ENCODE measurements at places on chromosomes 12 and 14.

- DNase-seq, result no peak
Measured at GRCh38 chr14:54579621-54580020, 12.7 kb downstream of the SAMD4A start.

DNA sequence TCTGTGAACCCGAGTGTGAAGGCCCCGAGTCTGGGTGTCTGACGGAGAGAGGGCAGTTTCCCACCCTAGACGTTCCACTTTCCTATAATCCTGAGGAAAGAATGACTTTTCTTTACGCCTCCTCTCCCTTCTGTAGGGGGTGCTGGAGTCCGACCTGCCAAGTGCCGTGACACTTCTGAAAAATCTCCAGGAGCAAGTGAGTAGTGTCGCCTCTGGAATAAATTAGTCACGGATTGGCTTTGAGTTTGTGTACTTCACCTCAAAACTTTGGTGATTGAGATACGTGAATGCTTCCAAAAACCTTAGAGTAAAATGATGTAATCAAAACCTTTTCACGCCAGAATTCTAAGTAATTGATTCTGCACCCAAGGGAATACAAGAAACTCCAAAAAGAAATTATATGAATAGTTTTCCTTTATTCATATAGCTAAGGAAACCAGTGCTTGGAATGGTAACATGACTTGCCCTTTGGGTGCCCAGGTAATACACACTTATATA is 452 bp downstream of the NGDN start:
- DNase-seq, result no peak

DNA sequence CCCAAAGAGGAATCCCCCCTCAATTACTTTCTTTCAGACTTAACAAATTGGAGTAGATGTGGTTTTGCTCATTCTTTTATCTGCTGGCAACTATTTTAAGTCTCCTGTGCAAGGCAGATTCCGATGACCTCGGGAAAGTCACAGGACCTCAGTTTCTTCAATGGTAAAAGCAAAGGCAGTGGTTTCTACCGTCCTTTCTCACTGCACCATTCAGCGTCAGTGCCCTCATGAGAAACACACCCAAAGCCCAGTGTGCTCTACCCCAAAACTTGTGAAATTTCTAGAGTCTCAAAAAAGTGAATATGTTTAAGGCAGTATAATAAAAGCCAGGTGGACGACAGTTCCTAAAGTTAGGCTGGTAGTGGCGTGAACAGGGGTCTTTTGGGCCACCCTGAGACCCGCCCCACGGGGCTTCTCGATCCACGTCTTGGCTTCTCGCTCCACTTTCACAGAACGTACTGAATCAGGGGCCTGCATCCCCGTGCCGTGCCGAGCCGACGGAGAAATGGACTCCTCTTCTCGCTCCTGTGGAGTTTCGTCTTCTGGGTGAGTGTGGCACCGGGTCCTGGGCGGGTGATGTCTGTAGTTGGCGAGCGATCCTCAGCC is 1.3 kb upstream of the ARHGAP5 start:
- peak; percentile 58 for DNase-seq

- no peak for DNase-seq
Measured at GRCh38 chr14:39267608-39268005, 33.9 kb downstream of the MIA2 start.

DNA sequence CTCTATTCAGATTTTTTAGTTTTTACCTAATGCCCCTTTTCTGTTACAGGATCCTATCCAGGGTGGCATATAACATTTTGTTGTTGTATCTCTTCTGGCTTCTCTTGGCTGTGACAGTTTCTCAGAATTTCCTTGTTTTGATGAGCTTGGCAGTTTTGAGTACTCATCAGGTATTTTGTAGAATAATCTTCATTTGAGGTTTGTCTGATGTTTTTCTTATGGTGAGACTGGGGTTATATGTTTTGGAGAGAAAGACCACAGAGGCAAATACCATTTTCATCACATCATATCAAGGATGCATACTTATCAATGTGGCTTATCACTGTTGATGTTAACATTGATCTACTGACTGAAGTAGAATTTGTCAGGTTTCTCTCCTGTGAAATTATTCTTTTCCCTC is 14.0 kb upstream of the LYZ start:
- DNase-seq, result no peak

- no peak for DNase-seq
Measured at GRCh38 chr12:64600164-64600561, 10.1 kb upstream of the RASSF3 start.

DNA sequence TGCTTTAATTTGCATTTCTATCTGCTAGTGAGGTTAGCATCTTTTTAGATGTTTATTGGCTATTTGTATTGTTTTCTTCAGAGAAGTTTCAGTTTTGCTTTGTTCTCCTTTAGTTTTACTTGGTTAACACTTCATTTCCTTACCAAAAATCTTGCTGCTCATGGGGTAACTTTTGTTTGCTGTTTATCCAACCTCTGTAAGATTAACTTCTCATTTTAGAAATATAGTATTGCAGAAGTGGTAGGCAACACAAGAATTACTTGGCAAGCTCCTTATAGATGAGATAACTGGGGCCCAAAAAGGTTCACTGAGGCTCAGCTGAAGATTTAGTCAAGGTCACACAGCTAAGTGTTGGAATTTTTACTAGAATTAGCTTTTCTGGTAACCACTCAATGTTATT is 40.5 kb downstream of the ALKBH1 start:
- DNase-seq, result no peak

DNA sequence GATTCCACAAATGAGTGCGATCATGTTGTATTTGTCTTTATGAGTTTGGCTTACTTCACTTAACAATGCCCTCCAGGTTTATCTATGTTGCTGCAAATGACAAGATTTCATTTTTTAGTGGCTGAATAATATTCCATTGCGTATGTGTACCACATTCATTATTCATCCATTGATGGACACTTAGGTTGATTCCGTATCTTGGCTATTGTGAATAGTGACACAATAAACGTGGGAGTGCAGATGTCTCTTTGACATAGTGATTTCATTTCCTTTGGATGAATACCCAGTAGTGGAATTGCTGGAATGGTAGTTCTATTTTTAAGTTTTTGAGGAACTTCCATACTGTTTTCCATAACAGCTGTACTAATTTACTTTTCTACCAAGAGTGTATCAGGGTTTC is 23.5 kb downstream of the AKAP6 start:
- DNase-seq, result no peak

GRCh38 chr14:103377522-103378037 is 7.6 kb upstream of the MARK3 start:
- DNase-seq, result no peak

- no peak for DNase-seq
Measured at GRCh38 chr12:103924761-103925641, 5.2 kb upstream of the HSP90B1 start.

DNA sequence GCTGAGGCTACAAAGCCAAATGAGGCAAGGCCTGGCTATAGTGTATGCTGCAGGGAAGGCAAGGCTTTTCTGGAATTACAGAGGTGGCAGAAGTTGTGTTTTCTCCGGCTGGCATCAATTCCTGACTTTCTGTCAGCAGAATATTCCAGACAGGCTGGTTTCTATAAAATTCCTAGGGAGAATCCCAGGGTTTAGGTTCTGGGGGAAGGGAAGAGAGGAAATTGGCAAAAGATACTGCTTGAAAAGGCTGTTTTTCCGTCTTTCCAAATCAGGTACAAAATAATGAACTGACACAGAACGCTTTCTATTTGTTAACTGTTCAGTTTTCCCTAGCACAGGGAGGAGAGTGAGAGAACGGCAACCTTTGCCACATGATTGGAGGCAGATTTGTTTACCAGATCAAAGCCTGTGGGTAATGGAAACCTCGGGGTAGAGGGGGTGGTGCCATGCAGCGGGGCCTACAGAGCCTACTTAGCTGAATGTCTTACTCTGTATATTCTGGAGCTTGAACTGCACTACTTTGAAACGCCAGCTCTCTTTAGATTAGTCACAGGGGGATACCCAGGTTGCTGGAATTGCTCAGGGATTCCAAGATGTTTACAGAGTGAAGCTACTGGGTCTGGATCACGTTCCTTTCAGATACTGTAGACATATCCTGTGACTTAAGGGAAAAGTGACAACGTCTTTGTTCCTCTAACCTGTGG is 65.8 kb upstream of the DACT1 start:
- DNase-seq, result peak; percentile 59

DNA sequence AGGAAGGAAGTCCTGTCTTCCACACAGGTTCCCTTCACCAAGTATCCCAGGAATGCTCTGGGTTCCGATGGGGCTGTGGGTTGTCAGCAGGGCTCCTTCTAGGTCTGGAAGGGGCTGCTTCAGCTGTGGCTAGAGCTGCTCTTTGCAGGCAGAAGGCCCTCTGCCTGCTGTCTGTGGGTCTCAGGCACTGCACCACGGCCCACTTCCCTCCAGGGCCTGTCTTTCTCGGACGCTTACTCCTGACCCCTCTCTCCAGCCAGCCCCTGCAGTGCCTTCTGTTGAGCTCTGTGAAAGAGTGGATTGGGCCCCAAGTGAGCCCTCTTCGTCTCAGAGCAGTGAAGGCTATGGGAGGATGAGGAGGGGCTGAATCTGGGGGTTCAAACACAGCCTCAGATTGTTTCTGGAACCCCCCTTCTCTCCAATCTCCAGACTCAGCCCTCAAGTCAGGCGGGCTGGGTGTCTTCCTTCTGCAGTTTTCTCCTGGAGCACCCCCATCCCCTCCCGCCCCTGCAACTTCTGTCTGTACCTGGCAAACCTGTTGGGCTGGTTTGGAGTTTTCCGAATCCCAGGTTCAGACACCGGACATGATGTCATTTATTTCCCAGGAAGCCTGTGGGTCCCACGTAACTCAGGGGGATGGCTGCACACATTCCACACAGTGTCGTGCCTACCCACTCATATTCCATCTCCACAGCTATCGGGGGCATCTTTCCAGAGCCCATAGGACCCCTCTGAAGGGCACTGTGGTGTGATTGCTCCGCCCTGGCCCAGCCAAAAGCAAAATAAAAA is 24.9 kb upstream of the SPPL3 start:
- no peak for DNase-seq

GRCh38 chr12:49293056-49293956 is 1.6 kb upstream of the PRPH start:
- no peak for DNase-seq
